Left lobe of liver (tissue), 2 donors: ENCODE measurements at places on chromosomes 6 and 20. TPM values are rescaled to one million over a fixed set of nuclear protein-coding genes. Genes with fewer than 3 reads are reported as not detected.
A peak's percentile ranks its signal among the peaks of the same experiment; 100 is the strongest.

ADGRB3 gene
- total RNA-seq, result 0.38 TPM

FOXS1 gene
- not detected for total RNA-seq

EFCAB8 gene
- 0.15 TPM for total RNA-seq

ZSCAN16 gene
- 1.7 TPM for total RNA-seq

CRIP3 gene
- total RNA-seq, result 8.4 TPM

DEFB132 gene
- total RNA-seq, result 0.15 TPM

DNAH8 gene
- total RNA-seq, result 0.03 TPM

CCND3 gene
- total RNA-seq, result 14.7 TPM

PPIL6 gene
- total RNA-seq, result 0.30 TPM

KCNK5 gene
- 62.3 TPM for total RNA-seq

CEP57L1 gene
- total RNA-seq, result 7.2 TPM

VARS1 gene
- total RNA-seq, result 52.6 TPM

DNA sequence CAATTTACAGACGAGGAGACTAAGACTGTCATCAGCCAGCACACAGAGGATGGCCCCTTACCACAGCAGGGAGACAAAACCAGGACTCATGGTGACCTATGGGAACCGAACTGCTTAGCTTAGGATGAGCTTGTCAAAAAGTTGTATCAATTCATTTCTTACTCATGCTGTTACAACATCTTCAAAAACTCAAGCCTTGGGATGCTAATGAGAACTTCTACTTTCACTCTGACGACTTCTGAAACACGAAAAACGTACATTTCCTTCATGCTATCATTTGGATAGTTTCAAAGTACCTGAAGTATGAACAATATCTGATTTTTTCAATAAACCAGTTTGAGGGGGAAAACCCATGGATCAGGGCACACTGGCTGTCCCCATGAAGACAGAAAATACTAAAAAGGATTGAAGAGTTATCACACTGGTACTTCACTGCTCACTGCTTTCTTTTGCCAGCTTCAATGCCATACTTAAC is 31.9 kb downstream of the HIVEP2 start:
- no peak for DNase-seq

DNA sequence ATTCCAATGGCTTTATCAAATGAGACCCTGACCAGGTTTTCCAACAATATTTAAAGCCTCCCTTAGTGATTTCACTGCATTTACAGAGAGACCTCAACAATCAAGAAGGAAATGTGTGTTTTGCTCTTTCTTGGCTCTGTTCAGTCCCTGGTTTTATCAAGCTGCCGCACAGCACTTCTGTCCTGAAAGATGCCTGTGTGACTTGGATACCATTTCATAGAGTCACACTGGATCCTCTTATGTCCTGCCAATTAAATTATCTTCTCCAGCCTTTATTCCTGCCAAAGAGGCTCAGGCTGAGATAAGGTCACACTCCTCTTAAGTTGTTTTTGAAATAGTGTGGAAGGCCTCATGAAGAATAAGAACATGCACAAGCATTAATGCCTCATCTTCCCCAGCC is 197.0 kb upstream of the RNF217 start:
- no peak for DNase-seq

GRCh38 chr6:24430086-24430485 is 27.4 kb downstream of the MRS2 start:
- DNase-seq, result no peak

GRCh38 chr20:45406260-45407066 is 1.6 kb upstream of the DBNDD2 start:
- DNase-seq, result peak; percentile 58

DNA sequence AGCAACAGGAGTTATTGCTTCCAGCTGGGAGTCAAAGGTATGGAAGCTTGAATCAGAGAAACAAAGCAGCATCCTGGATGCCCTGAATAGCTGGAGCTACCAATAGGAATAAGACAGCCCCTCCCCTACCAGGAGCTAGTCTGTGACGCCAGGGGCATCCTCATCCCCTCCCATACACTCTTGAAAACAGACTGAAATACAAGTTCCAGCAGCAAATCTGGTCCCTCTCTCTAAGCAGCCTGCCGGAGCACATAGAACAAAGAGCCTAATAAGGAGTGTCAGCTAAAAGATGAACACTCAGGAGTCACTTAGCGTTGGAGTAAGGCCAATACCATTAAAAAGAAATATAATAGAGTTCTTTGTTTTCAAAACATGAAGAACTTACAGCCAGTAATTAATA is 25.6 kb downstream of the FILIP1 start:
- no peak for DNase-seq

DNA sequence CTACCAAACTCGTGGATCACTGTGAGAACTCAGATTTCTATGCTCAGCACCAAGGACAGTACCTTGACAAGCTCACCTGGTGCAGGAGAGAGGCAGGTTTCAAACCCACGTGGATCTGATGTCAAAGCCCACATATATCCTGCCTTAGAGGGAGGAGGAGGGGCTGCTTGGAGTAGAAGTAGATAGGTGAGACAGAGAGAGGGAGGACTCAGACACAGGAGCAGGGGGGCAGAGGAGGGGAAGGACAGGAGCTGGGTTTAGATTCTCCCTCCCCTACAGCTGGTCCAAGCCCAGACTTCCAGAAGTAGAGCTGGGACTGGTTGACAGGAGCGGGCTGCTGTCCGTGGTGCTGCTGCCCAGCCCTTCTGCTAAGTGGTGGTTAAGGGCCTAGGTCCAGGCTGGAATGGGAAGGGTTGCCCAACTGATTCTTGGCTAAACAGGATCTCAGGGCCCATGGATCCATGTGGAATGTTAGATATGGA is 77.5 kb downstream of the CDH22 start:
- DNase-seq, result no peak

DNA sequence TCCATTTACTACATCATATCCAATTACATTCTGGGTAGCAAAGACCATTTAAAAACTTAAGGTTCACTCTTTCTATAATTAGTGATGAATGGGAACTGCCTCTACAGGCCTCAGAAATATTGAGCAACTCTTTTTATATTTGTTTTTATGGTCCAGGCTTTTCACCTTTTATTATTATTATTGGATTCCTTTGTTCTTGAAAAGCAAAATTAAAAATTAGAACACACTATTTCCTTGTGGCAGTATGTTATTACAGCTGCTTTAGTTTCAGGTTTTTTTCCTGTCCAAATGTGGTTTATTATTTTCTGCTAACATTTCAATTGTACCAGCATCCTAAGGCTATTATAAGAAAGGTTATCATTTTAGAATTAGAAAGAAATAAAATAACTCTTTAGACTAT is 150.1 kb downstream of the FARS2 start:
- no peak for DNase-seq

- DNase-seq, result no peak
These were observed 119.6 kb downstream of the TFAP2C start for GRCh38 chr20:56748476-56749377.

DNA sequence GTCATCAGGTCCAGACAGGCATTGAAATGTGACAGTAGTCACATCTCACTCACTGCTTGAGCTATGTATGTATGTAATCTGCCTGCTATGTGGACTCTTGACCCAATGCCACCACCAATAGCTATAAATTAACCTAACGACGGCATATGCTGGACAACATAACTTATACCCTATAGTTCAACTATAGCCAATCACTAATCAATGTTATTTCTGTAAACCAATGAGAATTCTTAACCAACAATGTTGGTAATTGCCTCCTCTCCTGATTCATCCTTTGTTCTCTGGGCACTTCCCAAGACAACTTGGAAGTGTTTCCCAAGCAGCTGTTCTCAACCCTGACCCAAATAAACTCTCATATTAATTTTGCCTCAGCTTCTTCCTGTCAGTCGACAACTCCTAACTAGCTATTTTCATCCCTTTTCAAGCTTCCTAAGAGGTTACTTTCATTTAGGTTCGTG is 24.1 kb upstream of the SERPINB1 start:
- DNase-seq, result no peak

- DNase-seq, result no peak
These were observed 28.4 kb upstream of the KCNK16 start for GRCh38 chr6:39350723-39351505.

DNA sequence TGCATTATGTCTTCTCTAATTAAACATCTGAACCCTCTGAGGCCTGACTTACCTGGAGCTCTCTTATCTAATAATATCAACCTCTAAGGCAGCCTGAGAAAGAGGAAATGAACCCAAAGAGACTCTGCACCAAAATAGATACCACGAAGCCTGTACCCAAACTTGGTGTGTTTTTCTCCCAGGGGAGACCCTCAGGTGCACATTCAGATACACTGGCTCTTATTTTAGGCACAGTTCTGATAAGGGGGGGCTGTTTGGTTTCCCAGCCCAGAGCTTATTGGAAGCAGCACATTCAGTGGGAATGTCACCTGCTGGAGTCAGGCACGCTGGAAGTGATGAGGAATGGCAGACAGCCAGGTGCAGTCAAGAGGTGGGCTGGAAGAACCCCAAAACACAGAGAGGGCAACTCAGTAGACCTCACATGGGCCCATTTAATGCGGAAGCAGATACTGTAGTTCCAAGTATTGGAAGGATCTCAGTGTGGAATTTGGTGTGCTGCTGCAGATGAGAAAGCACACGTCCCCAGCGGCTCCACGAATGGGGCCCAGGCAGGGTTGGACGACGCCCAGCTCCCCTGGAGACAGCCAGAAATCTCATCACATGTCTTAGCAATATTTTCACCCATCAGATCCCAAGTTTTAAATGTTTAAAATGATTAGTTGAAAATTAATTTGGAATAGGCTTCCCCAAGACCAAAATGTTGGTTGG is 9.7 kb upstream of the CCR6 start:
- DNase-seq, result no peak

DNA sequence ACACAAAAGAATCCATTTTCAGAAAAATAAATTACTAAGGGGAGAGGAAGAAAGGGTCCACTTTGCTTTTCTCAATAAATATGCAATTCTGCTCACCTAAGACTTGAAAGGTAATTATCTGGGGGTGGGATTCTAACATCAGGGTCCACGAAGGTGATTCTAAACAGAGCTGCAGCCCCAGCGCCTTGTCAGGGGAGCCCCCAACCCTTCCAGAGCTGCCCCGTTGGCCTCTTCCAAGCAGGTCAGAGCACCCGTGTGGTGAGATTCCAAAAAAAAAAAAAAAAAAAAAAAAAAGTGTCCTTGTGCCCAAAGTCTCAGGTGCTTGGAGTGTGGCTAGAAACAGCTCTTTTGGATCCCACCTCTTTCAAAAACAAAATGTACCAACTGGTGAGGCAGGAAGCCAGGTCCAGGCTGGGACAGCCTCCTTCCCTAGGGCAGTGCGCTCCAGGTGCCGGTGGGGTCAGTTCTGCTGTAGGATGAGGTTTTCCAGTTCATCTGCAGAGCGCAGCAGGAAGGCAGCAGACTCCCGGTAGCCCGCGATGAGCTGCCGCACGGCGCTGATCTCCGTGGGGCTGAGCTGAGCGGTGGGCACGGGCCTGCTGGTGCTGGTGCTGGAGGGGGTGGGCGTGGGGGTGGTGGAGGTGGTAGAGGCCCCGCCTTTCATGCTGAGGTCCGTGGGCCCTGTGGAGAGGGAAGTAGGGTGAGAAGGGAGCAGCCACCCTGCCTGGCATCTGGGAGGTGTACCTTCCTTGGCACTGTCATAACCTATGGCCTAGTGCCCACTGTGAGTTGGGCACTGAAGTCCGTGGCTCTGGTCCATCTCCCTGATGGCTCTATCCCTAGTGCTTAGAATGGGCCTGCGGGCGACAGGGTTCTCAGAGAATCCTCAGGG is 89.3 kb downstream of the ASXL1 start:
- DNase-seq, result peak; percentile 66

GRCh38 chr6:13920552-13920951 is 4.2 kb upstream of the RNF182 start:
- no peak for DNase-seq

DNA sequence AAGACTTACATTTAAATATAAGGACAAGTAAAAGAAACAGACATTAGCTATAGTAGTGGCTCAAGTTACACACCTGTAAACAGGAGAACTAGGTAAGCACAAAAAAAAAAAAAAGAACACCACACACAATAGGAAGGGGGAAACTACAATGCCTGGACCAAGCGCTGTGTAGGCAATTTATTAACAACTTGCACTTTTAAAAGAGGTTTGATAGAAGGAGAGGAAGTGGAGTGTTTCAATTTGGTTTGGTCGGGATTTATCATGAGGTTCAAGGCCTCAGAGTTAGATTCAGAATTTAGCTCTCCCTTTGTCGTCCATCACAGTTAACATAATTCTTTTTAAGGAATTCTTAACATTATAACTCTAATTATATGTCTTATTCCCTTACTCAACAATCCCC is 1.1 kb upstream of the USP49 start:
- DNase-seq, result no peak

GRCh38 chr6:142702501-142703460 is 242.2 kb downstream of the HIVEP2 start:
- DNase-seq, result peak; percentile 52

DNA sequence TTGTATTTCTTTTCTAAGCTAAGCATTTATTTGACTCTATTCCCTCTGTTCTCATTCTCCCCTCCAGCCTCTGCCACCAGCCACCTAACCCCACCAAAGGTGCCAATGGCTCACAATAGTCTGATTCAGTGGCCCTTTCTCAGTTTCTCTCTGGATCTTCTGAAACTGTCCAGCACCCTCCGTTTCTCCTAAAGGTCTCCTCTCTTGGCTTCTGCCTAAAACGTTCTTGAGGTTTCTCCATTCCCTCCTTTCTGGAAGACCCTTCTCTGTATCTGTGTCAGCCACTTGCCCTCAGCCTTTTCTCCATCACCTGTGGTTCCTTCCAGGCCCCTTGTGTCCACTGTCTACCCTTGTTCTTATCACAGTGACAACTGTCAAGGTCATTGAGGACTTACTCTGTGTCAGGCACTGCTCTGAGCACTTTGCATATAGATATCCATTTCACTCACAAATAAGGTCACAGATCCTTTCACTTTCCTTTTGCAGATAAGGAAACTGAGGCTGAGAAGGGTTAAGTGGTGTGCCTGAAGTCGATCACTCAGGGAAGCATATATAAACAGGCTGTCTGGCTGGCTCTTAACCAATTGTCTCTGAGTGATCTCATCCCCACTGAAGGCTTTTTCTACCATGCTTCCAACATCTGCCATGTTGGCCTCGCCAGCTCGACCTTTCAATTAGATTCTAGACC is 48.1 kb downstream of the FOXA2 start:
- no peak for DNase-seq

- no peak for DNase-seq
These were observed 518.1 kb downstream of the TFAP2A start for GRCh38 chr6:9896806-9897205.

DNA sequence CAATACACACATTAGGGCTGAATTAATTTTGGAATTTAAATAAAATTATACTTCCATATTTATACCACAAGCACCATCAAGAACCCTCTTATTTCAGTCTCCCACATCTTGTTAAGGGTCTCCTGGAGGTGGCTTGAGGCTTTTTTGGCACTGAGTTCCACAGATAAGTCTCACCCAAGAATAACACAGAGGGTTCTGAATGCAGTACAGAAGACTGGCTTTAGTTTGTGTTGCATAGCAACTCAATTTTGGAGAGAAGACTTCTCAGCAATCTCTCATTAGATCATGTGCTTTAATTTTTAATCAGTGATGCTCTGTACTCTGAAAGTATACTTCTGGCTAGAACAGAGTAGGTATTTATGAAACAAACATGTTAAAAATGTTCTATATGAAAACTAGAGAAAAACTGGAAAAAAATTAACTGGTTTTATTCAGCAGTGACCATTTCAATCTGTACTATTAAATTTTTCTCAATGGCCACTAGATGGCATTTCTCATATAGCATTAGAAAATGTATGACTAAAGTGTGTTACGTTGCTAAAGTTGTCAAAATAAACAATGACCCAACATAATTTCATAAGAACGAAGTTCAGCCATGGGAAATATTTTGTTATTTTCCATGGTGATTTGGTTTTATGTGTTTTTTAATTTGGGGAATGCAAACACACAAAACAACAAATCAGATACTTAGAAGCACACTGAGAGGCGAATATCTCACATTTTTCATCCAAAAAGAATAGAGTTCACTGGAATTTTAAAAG is 32.7 kb upstream of the MAP7 start:
- no peak for DNase-seq

GRCh38 chr20:11267131-11267761 is 593.4 kb upstream of the JAG1 start:
- no peak for DNase-seq
